Activated naive CD8-positive, alpha-beta T cell treated with anti-CD3 and anti-CD28 coated beads, Interleukin-2, amount 50 U/mL, for 24 hours (primary cell): ENCODE measurements at places on chromosomes 4 and X.

- DNase-seq: no peak
Observed at GRCh38 chr4:89123451-89123851, 12.1 kb downstream of the TIGD2 start.

GRCh38 chr4:156439576-156440200 is 486.0 kb upstream of the CTSO start:
- no peak for DNase-seq

DNA sequence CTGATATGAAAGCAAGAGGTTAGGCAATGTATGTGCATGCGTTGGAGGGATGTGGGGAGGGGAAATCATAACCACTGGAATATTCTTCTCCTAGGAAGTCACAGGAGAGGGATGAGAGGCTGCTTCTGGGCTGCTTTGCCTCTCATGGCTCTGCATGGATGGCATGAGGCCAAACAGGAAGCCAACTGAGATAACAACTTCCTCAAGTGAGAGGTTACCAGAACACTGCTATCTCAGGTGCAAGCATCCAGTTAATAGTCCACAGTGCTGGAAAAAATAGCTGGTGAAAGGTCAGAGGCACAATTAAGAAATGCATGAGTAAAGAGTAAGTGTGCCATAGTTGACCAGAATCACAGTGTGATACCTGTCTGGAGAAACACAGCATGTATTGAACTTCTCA is 113.3 kb downstream of the ELOVL6 start:
- DNase-seq: no peak

GRCh38 chr4:147638365-147638764 is 21.2 kb downstream of the TMEM184C start:
- no peak for DNase-seq

GRCh38 chr4:113385281-113385899 is 335.9 kb downstream of the ANK2 start:
- no peak for DNase-seq

- DNase-seq: no peak
Observed at GRCh38 chrX:77426811-77427210, 20.4 kb upstream of the FGF16 start.

- no peak for DNase-seq
Observed at GRCh38 chr4:130329036-130329435, 1233.1 kb downstream of the C4orf33 start.

DNA sequence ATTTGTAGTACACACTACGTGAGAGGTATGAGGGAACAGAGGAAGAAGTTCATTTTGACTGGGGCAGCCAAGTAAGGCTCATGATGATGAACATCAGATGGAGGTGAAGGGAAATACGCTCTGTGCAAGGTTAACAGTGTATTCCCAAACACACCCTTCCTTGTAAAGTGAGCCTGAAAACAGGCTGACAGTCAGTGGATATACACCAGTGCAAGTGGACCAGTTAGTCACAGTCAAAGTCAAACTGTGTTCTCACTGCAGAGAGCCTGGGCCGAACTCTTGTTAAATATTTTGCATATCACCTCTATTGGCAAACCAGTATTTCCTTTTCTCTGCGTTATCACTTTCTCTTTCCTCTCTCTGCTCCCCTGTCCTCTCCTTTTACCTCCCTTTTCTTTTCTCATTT is 23.4 kb upstream of the RHOH start:
- DNase-seq: no peak

GRCh38 chr4:113524096-113524495 is 237.4 kb downstream of the CAMK2D start:
- no peak for DNase-seq

- no peak for DNase-seq
Observed at GRCh38 chrX:70774223-70774622, 134.3 kb downstream of the TEX11 start.

DNA sequence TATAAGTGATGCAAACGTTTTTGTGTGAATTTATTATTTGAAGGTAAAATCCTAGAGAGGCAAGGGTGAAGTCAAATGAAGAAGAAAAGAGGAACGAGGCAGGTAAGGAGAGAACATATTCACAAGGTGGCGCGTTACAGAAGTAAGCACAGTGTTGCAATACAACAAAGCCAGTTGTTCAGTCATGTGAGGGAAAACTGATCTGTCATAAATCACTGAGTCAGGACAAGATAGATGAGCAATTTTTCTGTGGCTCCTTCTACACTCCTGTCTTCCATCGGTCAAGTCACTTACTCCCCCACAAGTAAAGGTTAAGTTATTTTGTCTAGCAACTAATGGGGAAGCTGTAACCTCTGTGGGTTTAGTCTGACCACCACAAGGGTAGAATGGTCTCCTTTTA is 203.0 kb upstream of the GK2 start:
- no peak for DNase-seq

GRCh38 chrX:16617382-16617781 is 32.6 kb upstream of the S100G start:
- DNase-seq: no peak

GRCh38 chrX:119790977-119791436 is 423 bp downstream of the RPL39 start:
- peak; percentile 29 for DNase-seq

- no peak for DNase-seq
Observed at GRCh38 chr4:76779740-76780459, 118.0 kb downstream of the SOWAHB start.

DNA sequence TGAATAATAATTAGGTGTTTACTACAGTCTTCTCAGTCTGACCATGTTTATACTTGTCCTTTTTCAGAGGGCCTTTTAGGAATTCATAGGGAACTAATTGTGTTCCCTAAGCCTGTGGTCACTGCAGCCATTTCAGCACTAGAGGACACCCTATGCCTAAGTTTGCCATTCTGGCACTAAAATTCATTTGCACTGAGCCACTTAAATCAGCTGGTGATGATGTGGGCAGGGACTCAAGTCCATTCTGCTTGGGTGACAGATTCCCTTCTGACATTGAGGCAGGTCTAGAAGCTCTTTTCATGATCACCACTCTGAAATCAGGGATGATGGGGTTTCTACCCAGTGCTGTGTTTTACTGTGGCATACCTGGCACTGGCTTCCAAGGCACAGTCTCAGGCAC is 1178.9 kb upstream of the DIAPH2 start:
- DNase-seq: no peak

DNA sequence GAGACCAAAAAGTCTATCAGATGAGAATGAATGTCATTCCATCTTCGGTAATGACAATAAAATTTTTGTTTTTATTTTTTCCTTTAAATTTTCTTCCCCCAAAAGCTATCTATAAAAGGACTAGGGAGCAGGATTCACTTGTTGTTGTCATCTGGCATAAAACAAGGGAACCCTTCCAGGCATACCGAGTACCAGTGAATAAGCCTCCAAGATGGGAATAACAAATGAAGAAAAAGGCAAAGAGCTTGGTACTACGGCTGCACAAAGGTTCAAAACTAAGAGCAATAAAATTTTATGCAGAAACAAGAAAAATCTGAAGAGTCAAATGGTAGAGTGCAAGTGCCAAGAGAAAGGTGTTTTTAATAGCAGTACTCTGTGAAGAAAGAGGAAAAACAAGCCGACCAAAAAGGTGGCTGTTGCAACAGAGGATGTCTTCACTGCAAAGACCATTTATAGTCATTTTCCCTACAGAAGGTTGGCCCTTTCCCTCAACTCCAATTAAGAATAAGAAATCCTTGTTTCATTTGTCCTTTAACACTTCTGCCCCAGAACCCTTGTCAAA is 25.8 kb downstream of the PPP3CA start:
- DNase-seq: no peak

GRCh38 chrX:20974326-20974725 is 399.9 kb upstream of the CNKSR2 start:
- no peak for DNase-seq

DNA sequence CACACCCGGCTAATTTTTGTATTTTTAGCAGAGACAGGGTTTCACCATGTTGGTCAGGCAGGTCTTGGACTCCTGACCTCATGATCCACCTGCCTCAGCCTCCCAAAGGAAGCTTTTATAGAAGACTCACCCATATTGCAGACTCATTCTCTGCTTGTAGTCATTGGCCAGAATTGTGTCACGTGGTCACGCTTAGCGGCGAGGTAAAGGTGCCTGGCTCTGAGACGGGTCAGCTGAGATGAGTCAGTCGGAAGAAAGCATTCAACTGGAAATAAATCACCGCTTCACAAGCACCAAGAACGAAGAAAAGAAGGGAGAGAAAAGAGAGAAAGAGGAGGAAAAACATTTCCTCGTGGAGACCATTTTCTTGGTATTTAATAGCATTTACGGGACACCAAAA is 218.8 kb upstream of the NOCT start:
- DNase-seq: no peak

- no peak for DNase-seq
Observed at GRCh38 chrX:133550665-133551485, 135.6 kb upstream of the GPC4 start.

DNA sequence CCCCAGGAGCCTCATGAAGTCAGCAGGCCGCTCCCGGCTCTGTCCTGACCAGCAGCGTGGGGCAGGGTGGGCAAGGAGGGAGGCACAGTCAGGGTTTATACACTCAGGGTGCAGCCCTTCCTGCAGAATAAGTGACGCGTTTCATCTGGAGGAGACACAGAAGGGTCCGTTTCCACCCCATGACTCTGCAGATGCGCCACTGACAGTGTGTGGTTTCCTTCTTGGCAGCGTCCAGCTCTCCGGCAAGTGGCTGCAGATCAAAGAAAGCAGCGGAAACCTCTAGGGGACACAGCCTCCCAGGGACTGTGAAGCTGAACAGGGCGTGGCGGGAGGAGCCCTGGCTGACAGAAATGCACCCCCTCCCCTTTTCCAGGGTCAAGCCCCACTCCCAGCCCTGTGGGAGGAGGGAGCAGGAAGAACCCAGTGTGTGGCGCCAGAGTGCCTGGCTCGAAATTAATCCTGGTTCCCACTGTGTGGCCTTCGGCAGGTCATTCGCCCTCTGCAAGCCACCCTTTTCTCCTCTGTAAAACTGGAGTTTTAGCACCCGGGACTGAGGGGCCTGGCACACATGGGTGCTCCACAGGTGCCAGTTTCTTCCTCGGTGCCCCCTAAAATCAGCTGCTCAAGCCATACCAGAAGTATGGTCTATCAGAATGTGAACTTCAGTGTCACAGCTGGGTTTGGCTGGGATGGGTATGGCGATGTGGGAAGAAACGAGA is 17.3 kb upstream of the TBC1D14 start:
- peak; percentile 32 for DNase-seq

DNA sequence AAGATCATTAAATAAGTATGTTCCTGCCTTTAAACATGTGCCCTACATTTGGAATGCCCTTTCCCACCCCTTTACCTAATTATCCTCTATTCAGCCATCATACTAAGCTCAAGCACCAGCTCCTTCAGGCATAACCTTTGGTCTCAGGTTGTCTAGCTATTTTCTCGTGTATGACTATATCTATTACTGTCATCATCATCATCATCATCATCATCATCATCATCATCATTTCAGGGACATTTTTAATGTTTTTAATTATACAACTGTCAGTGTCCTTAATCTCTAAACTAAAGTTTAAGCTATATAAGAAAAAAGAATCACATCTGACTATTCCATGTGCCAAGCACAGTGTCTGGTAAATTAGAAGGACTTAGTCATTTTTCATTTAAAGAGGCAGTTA is 214.6 kb upstream of the CTSO start:
- DNase-seq: no peak

DNA sequence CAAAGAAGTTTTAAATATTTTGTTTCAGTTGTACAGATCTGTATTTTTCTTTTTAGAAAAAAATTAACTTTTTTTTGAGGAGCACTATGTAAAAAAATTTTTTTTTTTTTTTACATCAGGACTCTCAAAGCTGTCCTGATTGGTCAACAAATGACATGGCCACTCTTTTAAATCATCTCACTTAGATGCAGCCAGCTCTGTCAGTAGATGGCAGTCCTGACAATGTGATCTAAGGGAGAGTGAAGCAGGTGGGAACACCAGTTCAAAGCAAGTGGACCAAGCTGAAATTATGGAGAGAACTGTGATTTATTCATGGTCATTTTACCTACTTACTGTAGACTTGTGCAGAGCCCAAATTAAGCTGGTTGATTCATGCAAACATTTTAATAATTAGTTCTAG is 174.7 kb upstream of the GPRIN3 start:
- no peak for DNase-seq

DNA sequence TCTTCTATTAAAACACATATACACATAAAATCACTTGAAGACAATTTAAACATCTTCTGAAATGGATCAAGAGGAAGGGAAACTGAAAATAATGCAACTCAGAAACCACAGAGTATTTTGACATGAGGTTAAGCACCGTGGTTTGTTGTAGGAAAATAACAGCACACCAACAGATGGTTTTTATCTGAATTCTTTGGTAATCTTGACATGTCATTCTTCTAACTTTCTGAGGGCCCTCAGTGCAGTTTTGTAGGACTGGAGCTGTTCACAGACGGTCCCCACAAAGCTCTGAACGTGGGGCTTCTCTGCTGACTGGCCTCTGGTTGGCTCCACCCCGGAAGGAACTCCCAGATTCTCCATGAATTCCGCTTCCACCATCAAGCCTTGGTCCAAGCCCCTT is 16.0 kb upstream of the TLR8 start:
- no peak for DNase-seq

DNA sequence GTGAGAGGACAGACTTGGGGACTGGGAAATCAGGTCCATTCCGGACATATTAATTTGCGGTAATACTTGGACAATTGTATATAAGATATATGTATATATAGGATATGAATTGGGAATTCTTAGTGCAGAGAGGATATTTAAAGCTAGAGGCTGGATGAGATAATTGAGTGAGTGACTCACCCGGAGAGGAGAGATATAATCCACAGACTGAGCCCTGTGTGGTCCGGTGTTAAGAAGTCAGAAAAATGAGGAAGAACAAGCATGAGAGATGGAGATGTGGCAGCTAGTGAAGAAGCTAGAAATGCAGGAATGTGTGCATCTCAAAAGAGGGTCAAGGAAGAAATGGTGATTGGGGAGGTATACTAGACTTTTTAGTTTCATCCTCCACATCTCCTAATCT is 336.2 kb downstream of the SLC7A11 start:
- no peak for DNase-seq

GRCh38 chrX:43573441-43574015 is 82.6 kb upstream of the MAOA start:
- DNase-seq: no peak

DNA sequence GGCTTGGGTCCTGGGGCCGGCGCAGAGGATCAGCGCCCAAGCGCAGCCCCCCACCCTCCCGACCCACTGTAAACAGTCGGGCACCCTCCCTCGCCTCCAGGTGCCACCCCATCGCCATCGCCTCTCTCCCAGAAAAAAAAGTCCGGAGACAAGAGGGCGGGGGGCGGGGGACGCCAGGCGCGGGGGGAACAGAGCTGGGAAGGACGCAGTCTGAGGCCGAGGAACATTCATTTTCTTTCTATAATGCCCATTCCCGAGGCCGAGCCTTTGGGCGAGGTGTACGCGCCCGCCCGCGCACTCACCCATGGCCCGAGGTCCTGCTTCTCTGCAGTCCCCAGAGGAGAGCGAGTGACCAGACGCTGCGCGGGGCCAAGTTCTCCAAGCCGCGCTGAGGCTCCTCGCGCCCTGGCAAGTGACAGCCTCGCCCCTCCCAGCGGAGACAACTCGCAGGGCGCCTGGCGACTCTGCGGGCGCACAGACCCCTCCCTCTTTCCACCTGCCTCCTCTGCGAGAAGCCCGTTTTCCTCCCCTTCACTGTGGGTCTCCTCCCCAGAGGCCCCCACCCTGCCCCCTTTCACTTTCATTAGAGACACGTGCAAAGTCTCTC is 63.5 kb upstream of the WDR17 start:
- peak; percentile 16 for DNase-seq

GRCh38 chrX:50577326-50577725 is 106.7 kb upstream of the DGKK start:
- DNase-seq: no peak

GRCh38 chr4:150126201-150126863 is 48.1 kb downstream of the DCLK2 start:
- DNase-seq: no peak

- DNase-seq: no peak
Observed at GRCh38 chr4:168739886-168740285, 243.0 kb downstream of the PALLD start.
